ENCODE measurements at places on chromosomes 2 and 18. TPM values are rescaled to one million over a fixed set of nuclear protein-coding genes. Genes with fewer than 3 reads are reported as not detected.

- no peaks in the 10 kb centered on the region for H3K4me1 ChIP-seq
- no peak overlapping the region for H3K4me3 ChIP-seq
- no peak for DNase-seq
- no peaks in the 10 kb centered on the region for H3K36me3 ChIP-seq
- no peak overlapping the region for H3K27ac ChIP-seq
These were observed 12.6 kb downstream of the MRO start for GRCh38 chr18:50807176-50807575.

DNA sequence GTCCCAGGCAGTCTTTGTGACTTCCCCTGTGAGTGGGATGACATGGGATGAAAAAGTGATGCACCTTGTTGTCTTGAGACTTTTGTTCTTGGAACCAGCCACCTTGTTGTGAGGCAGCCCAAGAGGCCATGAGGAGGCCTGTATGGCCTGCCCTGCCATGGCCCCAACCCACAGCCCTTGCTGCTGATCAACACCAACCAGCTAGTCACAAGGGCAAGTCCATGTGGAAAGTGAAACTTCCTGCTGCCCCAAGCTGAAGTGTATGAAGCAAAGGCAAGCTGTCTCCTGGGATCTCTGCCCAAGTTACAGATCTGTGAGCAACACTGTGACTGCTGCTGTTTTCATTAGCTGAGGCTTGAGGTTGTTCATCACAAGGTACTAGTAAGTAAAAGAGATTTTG is 21.6 kb downstream of the TMEM18 start:
- peaks cover 5% of the 10 kb centered on the region for H3K27me3 ChIP-seq
- DNase-seq = no peak
- H3K4me3 ChIP-seq = no peak overlapping the region

EEF1B2 gene
- 328 TPM for total RNA-seq

ITGA6 gene
- total RNA-seq = 213 TPM

DNA sequence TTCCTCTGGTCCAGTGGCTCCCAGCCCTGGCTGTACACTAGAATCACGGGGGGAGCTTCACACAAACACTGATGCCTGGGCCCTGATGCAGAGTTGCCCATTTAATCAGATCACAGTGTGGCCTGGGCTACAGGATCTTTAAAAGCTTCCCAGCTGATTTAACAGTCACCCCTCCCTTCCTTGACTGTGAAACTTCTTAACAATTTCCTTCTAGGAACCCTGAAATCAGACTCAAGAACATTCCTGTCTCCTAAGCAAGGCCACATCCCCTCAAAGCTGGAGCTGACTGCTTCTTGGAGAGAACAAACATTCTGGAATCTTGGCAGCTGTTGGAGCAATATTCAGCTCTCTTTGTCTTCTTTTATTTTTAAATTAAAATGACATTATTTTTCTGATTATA is 88.7 kb downstream of the ADD2 start:
- H3K27me3 ChIP-seq = peaks cover 22% of the 10 kb centered on the region
- H3K36me3 ChIP-seq = no peaks in the 10 kb centered on the region
- H3K27ac ChIP-seq = no peak overlapping the region
- no peak for DNase-seq
- H3K4me3 ChIP-seq = no peak overlapping the region

DNA sequence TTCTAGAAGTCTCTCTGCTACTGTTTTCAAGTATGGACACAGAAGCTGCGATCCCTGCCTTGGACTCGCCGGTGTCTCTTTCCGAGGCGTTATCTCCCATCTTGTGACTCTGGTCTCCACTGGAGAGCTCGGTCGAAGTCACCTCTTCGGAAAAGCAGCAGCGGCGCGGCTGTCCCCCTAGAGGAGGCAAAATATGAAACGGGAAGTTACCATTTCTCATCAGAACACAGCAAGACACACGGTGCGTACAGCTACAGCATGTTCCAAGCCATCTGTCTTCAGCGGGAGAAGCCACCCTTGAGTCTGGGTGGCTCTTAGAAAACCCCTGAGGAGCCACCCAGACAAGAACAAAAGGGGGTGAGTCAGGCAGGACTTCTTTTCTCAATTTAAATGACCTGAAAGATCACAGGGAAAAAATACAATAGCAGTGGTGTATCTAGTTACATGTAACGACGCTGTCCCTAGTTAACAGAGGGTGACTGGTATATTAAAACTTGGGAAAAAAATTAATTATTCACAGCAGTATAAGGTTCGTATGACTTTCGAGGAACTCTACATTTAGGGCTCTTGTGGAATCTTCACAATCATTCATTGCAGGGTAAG is 114.8 kb downstream of the ZNF516 start:
- no peak overlapping the region for H3K4me3 ChIP-seq
- H3K4me1 ChIP-seq = peaks cover 14% of the 10 kb centered on the region
- H3K27ac ChIP-seq = no peak overlapping the region
- H3K27me3 ChIP-seq = no peaks in the 10 kb centered on the region

UGT1A5 gene
- 91.2 TPM for total RNA-seq

DNA sequence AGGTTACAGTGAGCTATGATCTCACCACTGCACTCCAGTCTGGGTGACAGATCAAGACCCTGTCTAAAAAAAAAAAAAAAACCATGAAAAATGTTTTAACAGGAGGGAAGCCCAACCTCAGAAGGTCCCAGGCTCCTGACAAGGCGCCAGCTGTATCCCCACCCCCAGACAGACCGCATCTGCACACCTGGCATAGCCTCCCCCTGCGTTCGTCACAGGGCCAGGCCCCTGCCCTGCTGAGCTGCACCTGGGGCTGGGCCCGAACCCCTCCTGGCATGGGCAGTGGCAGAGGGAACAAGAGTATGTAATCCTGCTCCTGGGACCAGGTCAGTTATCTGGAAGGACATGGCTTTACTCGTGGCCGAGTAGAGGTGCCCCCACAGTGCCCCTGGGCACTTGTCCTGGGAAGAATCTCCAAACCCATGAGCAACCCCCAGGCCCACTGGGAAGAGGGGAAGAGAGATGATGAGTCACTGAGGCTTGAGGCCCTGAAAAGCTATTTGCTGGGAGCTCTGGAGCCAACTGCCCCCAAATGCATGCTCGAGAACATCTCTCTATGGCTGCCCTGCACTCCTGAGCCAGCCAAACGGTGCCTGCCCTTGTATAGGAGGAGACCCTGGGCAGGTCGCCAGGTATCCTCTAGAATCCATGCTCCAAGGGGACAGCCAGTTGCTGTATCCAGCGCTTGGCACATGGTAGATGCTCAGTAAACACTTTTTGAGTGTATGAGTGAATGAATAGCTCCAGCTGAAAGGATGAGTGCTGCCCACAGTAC is 265.5 kb downstream of the ATAD2B start:
- H3K36me3 ChIP-seq = no peaks in the 10 kb centered on the region
- DNase-seq = no peak
- no peaks in the 10 kb centered on the region for H3K27me3 ChIP-seq
- H3K4me1 ChIP-seq = no peaks in the 10 kb centered on the region
- H3K27ac ChIP-seq = no peak overlapping the region

GRCh38 chr2:105406221-105406620 is 7.4 kb upstream of the FHL2 start:
- H3K36me3 ChIP-seq = no peaks in the 10 kb centered on the region
- peak overlapping the region; percentile 96 for H3K27ac ChIP-seq
- peaks cover 55% of the 10 kb centered on the region for H3K4me1 ChIP-seq
- no peak for DNase-seq
- no peaks in the 10 kb centered on the region for H3K27me3 ChIP-seq

CTIF gene
- total RNA-seq = 17.0 TPM

DNA sequence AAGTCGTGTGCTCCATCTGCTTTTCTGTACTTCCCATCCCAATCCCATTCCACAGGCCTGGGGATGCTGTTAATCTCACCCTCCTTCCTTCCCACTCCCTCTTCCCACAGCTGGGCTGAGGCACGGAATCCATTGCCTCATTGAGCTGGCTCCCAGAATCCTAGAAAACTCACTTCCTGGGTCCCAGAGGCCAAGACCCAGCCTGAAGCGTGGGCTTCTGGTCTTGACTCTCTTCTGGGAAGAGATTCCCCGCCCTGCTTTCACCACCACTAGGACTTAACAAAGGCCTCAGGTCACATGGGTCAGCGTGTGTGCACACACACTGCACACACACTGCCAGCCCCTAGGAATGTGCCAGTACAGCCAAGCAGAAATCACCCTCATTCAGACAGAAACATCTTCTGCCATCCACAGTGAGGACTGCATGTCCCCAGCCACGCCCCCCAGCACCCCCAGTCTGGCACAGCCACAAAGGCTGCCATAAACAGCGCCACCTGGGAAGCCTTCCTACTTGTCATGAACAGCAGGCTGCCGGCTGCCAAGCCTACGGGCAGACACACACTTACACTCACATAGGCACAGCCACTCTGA is 165.8 kb downstream of the TNS1 start:
- DNase-seq = no peak
- no peak overlapping the region for H3K4me3 ChIP-seq
- no peaks in the 10 kb centered on the region for H3K4me1 ChIP-seq
- H3K27ac ChIP-seq = no peak overlapping the region
- H3K36me3 ChIP-seq = no peaks in the 10 kb centered on the region
- H3K27me3 ChIP-seq = no peaks in the 10 kb centered on the region

NXPH2 gene
- total RNA-seq = not detected

DIPK1C gene
- total RNA-seq = not detected

- peak overlapping the region; percentile 66 for H3K4me3 ChIP-seq
- peaks cover 45% of the 10 kb centered on the region for H3K4me1 ChIP-seq
- DNase-seq = peak; percentile 2
- no peaks in the 10 kb centered on the region for H3K27me3 ChIP-seq
- H3K27ac ChIP-seq = peak overlapping the region; percentile 36
These were observed 816 bp downstream of the GALNT14 start for GRCh38 chr2:31137211-31138036.
